CD8-positive, alpha-beta T cell (primary cell): ENCODE measurements at places on chromosomes 6 and 20.

DNA sequence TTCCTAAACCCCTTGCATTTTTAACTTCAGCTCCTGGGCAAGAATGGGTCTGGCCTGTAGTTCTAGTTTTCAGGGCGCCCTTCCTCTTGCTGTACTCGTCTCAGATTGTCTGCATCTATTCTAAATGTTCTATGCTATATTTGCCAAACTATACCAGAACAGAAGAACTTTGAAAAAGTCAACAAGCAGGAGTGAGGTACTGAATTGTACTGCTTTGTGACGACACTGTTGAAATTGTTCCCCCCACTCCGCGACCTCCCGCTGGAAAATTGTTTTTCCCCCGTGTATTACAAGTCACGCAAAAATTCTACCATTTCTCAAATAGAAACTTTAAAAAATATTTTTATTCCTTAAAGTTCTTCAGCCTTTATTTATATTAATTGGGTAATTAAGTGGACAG is 73.9 kb downstream of the CBFA2T2 start:
- no peak for DNase-seq

- DNase-seq, result no peak
These were observed 34.5 kb downstream of the PLCG1 start for GRCh38 chr20:41171736-41172295.

GRCh38 chr20:53335555-53335954 is 258.1 kb downstream of the ZNF217 start:
- no peak for DNase-seq

- no peak for DNase-seq
These were observed 624.1 kb upstream of the CDH4 start for GRCh38 chr20:60627751-60628565.

GRCh38 chr6:13615792-13616120 is 621 bp downstream of the NOL7 start:
- DNase-seq, result peak; percentile 42

- no peak for DNase-seq
These were observed 4.9 kb upstream of the TEAD3 start for GRCh38 chr6:35501784-35502183.

DNA sequence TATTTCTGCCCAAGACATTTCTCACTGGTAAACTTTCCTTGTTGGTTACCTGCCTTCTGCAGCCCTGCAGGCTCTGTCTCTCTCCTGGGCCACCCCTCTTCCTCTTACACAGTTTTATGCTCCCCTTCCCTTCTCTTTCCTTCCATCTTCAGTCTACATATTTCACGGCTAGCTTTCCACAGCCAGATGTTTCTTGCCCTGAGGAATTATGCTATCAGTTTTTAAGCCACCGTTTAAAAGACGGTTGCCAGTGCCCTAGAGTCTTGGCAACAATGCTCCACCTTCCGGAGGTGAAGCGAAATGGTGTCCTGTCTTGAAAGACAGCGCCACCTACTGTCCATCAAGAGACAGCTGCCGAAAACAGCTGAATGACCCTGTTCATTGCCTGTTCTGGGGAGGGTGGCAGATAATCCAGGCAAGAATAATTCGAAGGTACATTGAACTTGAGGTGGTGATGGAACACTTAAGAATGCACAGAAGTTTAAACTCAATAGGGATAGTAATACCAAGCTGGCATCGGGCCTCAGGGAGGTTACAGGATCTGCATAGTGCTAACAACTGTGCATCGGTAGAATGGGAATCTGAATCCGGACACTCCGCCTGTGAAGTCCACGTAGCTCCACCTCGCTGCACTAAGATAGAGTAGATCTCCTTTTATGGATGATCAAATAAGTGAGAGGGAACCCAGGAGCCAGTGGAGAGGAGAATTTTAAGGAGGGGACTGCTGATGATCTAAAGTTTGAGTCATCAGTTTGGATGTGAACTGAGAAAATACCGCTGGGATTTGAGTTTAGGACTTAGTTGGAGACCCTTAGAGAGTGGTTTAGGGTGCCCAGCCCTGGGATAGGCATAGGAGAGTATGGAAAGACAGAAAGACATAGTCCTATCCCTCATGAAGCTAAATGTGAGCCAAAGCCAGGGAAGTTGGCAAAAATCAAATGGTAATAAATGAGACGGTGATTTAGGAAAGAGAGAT is 4.8 kb upstream of the TRIM40 start:
- peak; percentile 70 for DNase-seq

- DNase-seq, result peak; percentile 35
These were observed 2.6 kb downstream of the BLCAP start for GRCh38 chr20:37524859-37525708.

GRCh38 chr20:33711446-33711738 is 8.7 kb downstream of the PXMP4 start:
- no peak for DNase-seq

DNA sequence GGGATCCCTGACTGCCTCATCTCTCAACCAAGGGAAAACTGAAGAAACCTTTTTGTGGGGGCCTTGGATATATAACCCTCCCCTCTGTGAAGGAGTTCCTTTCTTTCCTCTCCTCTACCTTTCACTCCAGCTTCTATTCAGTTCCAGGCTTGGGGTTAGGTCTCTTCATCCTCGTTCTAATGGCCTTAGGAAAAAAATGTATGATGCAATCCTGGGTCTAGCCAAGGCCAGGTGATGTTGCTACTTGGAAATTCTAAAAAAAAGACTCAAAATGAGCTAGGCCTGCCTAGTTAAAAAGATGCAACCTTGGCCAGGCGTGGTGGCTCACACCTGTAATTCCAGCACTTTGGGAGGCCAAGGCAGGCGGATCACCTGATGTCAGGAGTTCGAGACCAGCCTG is 7.6 kb downstream of the ABCC10 start:
- DNase-seq, result no peak

DNA sequence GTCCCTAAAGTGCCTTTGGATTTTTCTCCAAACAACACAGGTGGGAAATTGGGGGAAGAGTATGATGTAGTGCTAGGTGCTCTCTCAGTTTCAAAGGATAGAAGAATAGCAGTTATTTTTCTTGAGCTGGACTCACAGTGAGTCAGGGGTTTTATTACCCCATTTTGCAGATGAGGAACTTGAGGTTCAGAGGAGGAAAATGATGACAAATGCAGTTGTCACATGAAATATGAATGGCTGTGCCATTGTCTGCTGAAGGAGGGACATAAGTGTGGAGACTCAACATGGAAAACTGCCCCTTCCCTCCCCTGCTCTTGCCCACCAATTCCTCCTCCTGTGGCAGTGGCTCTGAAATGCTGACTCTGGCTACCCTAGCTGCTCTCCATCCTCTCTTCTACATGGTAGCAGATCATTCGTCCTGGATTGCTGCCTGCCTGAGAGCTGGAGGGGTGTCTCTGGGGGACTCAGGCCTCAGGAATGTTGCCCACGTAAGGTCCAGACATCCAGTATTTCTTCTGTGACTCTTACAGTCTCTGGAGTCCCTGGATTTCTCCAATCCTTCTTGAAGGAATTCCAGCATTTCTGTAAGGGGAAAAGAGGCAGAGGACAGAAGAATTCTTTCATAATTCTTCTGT is 37.6 kb upstream of the EPB41L1 start:
- DNase-seq, result no peak

DNA sequence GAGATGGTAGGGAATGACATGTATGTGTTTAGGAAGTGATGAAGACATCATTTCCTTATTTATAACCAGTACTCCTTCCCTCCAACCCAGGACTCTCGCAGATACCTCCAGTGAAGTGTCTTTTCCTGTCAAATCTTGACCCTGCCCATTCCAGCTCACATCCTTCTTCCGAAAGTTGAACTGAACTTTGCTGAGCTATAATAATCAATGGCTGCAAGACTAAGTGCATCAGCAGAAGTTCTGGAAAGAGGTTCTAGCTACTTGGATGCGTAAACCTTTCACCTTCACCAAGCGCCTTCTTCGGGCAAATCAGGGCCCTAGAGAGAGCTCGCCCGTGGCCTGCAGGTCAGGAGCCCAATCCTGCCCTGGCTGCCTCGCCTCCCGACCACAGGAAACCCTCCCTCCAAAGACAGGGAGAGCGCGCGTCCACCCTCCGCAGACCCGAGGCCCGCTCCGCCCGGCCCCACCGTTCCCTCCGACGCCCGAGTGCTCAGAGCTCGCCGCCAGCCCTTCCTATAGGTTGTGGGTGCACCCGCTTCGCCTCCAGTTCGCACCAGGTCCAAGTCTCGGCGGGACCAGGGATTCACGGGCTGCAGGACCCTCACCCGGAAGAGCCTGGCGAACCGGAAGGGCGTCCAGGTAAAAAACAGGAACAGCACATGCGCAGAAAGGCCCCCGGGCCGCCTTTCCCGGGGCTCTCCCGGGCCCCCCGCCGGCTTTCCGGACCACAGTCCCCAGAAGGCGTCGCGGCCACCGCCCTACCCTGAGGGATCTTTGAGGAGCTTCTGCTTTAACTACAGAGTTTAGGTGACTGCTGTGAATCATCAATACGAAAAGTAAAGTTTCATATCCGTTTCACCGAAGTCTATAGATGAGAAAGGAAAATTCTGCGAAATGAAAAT is at the start of gene ZNF334:
Gene ZNF334 (minus strand): TSS at position 617 of the 902 bp plus-strand sequence. CDS start 1,457 bp downstream, outside the sequence.
- peak; percentile 6 for DNase-seq

DNA sequence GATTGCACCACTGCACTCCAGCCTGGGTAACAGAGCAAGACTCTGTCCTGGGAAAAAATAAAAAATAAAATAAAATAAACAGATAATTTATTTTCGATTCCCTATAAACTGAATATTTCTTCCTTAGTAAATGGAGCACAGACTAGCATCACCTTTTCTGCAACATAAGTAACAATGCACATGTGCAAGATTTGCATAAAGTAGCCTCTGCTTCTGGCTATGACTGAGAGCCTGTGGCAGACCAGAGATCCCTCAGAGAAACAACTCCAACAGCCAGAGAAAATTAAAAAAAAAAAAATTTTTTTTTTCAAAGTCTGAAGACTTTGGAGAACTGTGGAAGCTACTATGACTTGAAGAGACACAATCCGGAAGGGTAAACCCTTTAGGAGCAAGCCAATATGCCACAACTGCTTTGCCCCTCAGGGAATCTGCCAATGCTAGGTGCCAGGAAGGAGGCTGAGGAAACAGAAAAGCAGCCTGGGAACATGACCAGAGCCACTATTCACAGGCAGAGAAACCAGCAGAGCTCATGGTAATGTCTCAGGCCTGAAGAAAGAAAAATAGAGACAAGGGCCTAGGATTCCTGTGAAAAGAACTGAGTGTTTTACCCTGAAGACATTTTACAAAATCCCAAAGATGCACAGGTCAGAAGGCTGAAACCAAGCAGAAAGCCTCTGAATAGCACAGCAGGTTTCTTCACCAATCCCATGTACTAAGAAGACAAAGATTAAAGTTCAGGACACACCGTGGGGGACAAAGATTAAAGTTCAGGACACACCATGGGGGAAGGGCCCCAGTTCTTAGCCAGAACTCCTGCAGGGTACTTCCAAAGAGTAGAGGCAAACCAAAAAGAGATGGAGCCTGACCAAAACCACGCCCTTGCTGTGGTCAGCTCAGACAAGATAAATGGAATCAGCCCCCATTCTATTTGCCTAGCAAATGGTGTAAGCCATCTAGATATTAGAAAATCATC is 25.8 kb downstream of the B4GALT5 start:
- DNase-seq, result no peak
